ENCODE measurements at places on chromosomes 2 and 18.

DNA sequence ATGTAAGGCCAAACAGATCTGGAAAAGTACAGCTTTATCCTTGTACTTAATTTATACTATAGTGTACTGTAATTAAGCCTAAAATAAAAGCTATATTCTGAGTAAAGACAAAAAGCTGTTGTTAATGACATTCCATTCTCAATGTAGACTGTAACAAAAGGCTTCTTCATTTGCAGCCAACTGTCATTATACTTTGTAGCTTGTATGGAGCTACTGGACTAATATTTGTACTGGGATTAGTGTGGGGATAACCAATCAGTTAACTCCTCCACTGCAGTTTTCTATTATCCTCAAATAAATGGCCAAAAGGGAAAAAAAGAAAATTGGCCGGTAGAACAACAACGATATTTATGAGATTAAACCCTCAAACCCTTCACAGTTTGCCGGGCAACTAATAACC, 66.5 kb downstream of the STK39 start:
- DNase-seq, result no peak

- DNase-seq, result no peak
Observed at GRCh38 chr2:236703373-236703709, 133.7 kb downstream of the ACKR3 start.

GRCh38 chr2:8268172-8268783, 413.6 kb upstream of the ID2 start:
- no peak for DNase-seq

- DNase-seq, result no peak
Observed at GRCh38 chr2:60533101-60534051, 20.1 kb downstream of the BCL11A start.

- DNase-seq, result no peak
Observed at GRCh38 chr2:238128534-238129001, 9.9 kb upstream of the KLHL30 start.

DNA sequence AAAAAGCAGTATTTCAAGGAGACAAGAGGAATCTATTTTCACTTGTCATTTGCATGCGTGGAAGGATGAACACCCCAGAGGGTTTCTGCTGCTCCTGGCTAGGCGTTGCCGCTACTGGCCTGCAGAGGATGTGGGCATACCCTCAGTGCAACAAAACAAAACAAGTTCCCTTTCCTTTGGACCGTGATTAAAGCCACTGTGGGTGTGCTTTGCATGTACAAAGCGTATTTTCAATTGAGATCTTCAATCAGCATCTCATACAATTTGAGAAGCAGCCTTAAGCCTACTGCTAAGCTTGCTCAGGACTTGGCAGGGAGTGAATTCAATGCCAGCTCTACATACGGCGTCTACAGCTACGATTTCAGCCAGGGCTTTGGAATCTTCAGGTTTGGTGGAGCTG, 298.4 kb downstream of the LPIN1 start:
- DNase-seq, result no peak

- DNase-seq, result no peak
Observed at GRCh38 chr18:39205565-39206195, 1640.1 kb upstream of the CELF4 start.

- DNase-seq, result no peak
Observed at GRCh38 chr18:42192251-42193248, 237.5 kb downstream of the PIK3C3 start.

- no peak for DNase-seq
Observed at GRCh38 chr18:25435149-25435782, 83.3 kb upstream of the ZNF521 start.

DNA sequence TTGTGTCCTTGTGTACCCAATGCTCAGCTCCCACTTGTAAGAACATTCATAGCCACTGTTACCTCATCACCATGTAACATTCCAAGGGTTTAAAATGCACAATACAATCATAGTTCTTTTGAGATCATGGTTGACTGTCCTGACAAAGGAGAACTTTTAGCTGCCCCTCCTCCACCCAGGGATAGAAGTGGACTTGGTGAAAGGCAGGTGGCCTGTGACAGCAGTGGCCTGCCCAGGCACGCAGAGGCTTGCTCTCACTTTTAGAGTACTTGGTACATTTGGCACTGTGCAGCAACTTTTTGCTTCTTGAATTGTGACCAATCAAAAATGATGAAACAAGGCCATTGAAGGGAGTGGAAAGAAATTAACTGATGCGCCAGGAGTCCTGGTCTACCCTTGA, 108.7 kb downstream of the ANKRD44 start:
- no peak for DNase-seq

GRCh38 chr2:55144922-55145820, 86.9 kb downstream of the CLHC1 start:
- DNase-seq, result no peak

- no peak for DNase-seq
Observed at GRCh38 chr2:50167271-50167670, 864.7 kb downstream of the NRXN1 start.

- no peak for DNase-seq
Observed at GRCh38 chr2:171149986-171150693, 10.6 kb downstream of the TLK1 start.

DNA sequence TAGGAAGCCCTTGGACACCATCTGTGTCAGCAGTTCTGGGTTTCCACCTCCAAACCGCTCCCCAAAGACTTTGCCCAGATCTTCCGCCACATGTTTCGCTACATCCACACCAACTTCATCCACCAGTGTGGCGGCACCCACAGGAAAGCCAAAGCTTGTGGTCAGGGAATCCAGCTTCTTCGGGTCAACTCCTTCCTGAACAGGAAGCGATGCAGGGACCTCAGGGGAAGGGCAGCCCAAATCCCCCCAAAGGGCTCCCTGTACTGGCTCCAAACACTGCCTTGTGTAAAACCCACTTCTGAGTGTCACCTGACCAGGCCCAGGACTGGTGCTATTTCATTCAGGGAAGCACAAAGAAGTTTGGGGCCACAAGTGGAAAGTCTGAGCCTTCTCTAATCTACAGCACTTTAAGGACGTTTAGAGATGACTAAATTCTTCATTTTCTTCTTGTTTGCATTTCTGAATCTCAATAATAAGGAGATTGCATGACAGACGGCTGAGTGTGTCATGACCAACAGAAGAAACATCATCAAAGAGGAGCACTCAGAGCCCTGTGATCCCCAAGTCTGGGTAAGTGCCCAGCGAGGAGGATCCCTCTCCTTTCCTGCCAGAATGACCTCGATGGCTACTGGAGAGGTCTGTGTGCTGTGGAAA, 20.8 kb downstream of the GAREM2 start:
- no peak for DNase-seq

- DNase-seq, result no peak
Observed at GRCh38 chr2:110840508-110840907, 108.1 kb downstream of the ACOXL start.

- peak; percentile 11 for DNase-seq
Observed at GRCh38 chr2:145752091-145752806, 1232.3 kb upstream of the ZEB2 start.

DNA sequence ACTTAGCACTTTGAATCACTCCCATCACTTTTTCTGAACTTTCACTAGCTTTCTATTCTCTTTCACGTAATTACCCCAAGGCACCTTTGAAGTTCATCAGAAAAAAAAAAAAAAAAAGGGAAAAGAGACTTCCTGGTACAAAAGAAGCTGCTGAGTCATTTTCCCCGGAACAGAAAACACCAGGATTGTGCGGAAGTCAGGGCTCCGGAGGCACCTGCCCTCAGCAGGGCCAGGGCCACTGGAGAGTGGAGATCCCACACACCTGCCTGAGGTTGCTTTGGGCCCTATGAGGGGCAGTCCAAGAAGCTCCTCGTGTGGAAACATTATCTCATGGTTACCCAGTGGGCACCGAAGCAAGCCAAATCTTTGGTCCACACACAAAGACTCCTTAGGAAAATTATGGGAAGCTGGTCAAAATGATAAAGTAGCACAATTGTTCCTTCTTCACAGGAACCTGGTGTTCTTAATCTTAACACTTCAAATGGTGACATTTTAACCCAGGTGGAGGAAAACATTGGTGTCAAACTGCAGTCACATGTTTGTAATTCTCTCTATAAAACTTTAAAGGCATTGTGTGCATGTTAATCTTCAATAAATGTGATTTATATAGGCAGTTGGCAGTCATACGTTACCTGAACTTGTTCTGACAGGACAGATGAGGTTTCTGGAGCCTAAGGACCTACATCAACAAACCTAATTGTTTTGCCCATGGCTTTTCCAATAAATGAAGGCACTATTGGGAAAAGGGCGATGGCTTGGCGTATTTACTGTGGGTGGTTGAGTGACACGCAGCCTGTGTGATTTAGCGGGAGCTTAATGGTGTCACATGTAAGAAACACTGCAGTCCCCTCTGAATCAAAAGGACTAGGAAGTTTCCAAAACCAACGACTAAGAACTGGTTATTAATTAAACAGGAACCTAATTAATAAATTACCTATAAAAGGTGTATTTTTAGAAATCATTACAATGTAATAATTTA, 23.4 kb upstream of the FAM110C start:
- DNase-seq, result peak; percentile 31

- DNase-seq, result no peak
Observed at GRCh38 chr2:143398781-143399180, 269.6 kb downstream of the ARHGAP15 start.

DNA sequence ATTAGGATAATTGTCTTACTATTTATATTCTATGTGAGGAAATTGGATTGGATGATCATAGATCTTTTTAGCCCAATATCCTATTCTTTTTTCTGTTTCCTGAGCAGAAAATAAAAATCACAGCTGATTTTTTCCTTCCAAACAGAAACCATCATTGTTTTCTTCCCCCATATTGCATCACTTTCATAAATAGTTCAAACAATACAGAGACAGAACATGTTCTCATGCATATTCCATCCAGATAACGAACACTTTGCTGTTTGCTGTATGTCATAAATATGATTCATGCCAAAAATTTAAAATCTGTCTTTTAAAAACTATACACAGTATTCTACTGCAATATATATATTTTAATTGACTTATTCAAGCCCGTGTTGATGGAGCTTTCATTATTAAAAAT, 22.0 kb upstream of the RALBP1 start:
- DNase-seq, result no peak

- peak; percentile 11 for DNase-seq
Observed at GRCh38 chr2:146661473-146662096, 1183.2 kb upstream of the ACVR2A start.

- peak; percentile 73 for DNase-seq
Observed at GRCh38 chr2:231672617-231673347, 35.5 kb upstream of the PTMA start.

DNA sequence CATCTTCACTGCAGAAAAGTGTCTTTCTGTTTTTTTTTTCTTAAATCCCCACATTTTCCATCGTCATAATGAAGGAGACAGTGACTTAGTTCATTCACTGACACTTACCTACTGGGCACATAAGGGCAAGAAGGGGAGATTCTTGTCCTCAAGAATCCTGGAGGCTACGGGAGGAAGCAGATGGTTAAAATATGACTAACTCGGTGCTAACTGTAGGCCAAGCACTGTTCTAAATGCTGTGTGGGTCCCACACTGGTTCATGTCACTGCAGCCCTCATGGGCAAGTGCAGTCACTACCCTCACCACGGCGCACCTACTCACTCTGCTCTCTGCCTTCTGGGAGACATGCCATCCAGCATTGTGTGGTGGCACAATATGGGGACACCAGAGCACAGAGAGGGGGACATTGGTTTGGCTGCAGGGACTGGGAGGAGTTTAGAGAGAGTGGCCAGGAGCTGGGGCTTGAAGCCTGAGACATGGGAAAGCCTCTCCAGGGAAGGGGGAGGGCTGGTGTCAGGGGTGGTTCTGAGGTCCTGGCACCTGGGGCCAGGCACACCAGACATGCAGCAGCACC, 305.2 kb downstream of the MYCN start:
- DNase-seq, result no peak

DNA sequence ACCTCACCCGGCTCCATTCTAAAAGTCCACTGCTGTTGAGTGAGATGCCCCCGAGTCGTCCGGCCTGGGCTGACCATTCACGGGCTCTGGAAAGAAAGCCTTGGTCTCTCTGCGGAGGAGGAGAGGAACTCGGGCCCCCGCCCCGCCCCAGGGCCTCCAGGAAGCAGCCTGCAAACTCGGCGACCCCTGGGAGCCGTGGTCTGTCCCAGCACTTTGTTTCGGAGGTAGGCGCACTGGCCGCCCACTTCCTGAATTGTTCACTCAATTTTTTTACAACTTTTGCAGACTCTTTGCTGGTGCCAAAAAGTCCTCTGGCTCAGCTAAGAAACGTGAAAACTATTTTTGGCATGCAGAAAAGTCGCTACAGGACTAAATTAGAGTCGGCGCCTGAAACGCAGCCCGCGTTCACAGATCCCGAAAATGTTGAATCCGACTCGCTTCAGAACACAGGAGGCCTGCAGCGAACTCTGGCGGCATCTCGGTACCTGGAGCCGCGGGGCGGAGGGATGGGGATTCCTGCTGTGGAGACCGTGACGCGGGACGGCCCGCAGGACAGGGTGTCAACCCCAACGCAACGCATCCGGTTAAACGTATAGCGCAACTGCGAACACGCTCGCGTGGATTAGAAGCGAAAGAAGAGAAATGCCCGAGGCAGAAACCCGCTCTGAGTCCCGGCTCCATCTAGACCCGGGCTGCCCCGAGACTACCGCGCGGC, 1.5 kb downstream of the PXDN start:
- DNase-seq, result peak; percentile 77
